Umbilical cord (tissue), 2 donors: ENCODE measurements at places on chromosomes 2 and 18.

GRCh38 chr2:141341444-141341843 is 789.4 kb downstream of the LRP1B start:
- peak; percentile 72 for DNase-seq

GRCh38 chr2:64789466-64790320 is 136.0 kb upstream of the SERTAD2 start:
- no peak for DNase-seq

DNA sequence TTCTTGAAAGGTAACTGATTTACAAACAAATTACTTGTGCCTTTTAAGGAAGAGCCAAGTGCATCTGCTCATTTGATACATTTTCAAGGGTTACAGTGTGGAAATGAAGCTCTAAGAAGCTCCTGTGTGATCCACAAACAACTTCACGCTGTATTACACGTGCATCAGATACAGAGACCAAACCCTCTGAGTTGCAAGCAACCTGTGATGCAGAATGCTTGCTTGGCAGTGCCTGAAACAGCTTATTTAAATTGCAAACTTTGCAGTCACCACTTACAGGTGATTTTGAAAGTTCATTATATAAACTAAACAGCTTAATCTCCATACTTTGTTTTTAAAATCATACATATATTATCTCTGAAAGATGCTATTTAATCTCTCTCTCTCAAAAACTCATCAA is 50.1 kb downstream of the ZEB2 start:
- DNase-seq, result no peak

DNA sequence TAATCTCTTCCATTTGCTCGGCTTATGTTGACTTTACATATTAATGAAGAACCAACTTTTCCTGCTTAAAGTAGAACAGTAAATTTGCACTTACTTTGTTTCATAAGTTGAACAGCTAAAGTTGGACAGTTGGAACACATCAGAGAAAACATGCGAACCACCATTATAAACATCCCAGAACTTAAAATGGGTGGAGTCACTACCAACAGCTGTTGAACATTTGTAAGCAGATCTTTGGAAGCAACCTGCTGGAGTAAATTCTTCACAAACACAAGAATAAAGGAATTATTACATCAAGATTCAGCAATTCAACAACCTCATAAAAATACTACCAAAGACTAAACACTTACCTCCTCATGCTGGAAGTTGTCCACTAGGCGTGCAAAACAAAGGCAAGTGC is 96.4 kb upstream of the DNER start:
- DNase-seq, result no peak

- DNase-seq, result no peak
These were observed 18.6 kb upstream of the KLHL30 start for GRCh38 chr2:238119756-238120462.

DNA sequence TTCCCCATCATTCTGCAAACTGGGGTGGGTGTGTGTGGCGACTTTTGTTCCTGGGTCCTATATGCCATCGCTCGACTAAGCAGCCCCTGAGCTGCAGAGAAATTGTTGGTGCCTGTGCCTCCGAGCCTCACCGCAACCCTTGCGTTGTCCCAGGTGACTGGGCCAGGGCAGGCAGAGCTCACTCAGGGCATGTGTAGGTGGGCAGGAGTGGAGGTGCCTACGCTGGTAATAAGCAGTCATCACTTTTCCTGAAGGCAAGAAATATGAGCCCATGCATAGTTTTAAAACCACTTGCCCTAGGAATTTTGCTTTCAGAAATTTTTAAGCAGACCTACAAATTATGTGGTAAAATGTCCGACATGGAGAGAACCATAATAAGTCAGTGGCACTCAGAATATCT is 197.8 kb downstream of the SMAD7 start:
- DNase-seq, result no peak
